ENCODE measurements at places on chromosomes 12 and 14.

DNA sequence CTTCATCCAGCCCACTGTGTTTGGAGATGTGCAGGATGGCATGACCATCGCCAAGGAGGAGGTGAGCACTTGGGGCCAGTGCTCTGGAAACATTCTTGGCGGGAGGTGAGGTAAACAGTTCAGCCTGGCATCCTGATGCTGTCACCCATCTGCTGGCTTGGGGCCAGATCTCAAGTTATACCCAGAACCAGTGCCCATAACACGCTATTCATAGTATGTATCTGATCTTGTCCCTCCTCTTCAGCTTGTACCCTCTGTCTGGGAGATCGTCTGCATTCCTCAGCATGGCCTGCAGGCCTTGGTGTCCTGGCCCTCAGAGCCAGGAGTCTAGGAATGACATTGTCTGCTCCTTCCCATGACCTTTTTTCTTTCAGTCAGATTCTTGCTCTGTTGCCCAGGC lies 31.4 kb downstream of the ALDH2 start:
- no peak for DNase-seq

DNA sequence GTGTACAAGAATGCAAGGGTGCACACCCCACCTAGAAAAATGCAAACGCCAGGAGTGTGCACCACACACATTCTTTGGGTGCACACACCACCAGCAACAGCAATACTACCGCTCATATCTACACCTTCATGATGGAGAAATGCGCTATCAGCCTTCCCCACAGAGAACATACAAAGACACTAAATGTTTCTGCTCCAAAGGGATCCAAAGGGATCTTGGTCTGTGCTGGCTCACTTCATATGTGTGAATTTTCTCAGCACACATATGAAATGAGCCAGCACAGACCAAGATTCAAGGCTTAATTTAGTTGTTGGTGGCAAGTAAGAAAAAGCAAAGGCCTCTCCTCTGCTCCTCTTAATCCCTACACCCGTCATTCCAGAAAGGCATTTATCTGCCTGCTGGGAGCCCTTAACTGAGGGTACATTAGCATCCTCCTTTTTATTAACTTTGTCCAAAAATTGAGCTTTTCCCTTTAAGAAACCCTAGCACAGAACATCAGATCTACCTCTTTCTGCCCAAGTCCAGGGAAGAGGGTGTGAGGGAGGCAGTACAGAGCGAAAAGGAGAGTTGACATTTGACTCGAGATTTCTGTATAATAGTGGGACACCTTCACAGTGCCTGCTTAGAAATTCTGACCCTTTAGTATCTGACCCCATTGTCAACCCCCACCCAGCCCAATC lies 8.3 kb downstream of the BMP4 start:
- no peak for DNase-seq

GRCh38 chr14:69698572-69698971 lies 68.4 kb upstream of the SRSF5 start:
- DNase-seq = no peak

- DNase-seq = no peak
These were observed 20.1 kb downstream of the PLEKHG7 start for GRCh38 chr12:92722897-92723296.

DNA sequence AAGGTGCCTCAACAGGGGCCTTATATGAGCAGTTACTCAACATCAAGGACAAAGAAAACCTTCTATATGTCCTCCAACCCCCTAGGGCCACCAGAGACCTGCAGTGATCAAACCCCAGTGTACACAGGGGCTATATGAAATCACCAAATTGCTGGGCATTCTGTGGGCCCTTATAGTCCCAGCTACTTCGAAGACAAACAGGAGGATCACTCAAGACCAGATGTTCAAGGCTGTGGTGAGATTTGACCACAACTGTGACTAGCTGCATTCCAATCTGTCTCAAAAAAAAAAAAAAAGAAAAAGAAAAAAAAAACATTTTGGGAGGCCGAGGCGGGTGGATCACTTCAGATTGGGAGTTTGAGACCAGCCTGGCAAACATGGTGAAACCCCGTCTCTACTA lies 51.0 kb upstream of the PRB2 start:
- no peak for DNase-seq

DNA sequence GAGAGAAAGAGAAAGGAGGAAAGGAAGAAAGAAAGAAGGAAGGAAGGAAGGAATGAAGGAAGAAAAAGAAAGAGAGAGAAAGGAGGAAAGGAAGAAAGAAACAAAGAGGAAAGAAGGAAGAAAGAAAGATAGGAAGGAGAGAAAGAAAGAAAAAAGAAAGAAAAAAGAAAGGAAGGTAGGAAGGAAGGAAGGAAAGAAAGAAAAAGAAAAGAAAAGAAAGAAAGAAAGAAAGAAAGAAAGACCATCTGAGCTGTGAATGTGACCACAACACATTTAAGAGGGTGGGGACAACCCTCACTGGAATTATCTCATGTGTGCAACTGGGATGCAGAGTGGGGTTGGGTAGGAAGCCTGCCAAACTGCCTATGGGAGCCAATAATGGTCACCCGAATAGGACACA lies 36.0 kb upstream of the BATF start:
- DNase-seq = no peak

GRCh38 chr12:93256256-93256969 lies 121.3 kb upstream of the NUDT4 start:
- DNase-seq = no peak

DNA sequence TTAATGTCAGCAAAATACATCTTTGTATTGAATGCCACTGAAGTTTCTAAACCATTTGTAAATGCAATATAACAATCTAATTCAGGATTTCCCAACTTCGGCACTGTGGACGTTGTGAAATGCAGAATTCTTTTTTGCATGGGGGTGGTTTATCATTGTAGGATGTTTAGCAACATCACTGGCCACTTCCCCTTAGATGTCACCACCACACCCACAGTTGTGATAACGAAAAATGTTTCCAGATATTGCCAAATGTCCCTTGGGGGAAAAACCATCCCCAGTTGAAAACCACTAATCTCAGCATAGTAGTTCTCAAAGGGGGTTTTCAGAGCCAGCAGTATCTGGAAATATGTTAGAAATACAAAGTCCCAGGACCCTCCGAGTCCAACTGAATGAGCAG lies 203.3 kb downstream of the NAV3 start:
- DNase-seq = no peak

- DNase-seq = no peak
These were observed 666 bp downstream of the FMNL3 start for GRCh38 chr12:49706351-49707127.

DNA sequence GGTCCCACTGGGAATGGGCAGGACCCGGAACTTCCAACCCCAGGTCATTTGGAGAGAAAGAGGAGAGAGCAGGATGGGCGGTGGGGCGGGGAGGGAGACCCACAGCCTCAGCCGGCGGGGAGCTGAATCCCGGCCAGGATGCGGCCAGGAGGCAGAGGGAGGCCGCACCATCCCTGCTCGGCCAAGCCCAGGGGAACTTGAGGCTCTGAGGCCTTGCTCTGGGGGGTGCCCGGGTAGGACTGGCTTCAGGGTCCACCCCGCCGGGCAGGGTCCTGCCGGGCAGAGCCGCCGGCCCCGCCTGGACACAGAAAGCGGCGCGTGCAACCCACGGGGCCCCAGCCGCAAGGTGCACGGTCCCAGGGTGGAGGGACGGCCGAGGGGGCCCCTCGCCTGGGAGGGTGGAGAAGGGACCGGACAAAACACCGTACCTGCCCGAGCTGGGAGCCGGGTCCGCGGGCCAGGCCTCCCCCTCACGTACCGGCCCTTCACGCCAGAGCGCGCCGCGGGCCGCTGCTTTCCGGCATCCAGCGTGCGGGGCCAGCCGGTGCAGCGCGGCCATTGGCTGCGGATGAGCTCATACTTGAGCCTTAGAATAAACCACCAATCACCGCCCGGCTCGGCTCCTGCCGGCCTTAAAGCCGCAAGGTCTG lies at the start of gene RPS6KL1:
Gene RPS6KL1, minus strand, starts transcription at position 509 of the 650 bp plus-strand sequence. CDS start 1,719 bp downstream, outside the sequence.
- peak; percentile 93 for DNase-seq

Data from GM19239 (cell line).